ENCODE measurements at places on chromosomes 7 and 10.

DNA sequence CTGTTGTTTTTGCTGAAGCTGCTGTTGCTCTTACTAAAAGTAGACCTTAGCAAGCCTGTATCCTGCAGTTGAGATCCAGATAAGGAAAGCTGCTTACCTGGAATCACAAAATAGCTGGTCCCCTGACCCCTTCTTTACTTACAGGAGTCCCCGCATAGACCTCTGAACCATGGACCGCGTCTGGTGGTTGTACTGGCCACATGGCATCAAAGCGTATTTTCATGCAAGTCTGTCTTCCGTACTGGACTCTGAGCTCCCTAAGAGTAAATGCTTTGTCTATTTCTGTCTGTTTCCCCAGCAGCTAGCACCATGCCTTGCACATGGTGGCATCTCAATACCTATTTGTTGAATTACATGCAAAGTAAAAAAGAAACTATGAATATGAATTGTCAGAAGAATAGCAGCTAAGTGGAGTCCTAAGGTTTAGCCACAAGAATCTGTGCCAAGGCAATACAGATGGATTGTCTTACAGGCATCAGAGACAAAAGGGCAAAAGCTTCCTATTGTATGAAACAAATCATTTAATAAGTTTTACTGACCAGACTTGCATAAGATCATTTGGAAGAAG lies 159.2 kb downstream of the PAXIP1 start:
- DNase-seq: no peak

- DNase-seq: no peak
These were observed 8.8 kb downstream of the PDAP1 start for GRCh38 chr7:99399597-99399996.

DNA sequence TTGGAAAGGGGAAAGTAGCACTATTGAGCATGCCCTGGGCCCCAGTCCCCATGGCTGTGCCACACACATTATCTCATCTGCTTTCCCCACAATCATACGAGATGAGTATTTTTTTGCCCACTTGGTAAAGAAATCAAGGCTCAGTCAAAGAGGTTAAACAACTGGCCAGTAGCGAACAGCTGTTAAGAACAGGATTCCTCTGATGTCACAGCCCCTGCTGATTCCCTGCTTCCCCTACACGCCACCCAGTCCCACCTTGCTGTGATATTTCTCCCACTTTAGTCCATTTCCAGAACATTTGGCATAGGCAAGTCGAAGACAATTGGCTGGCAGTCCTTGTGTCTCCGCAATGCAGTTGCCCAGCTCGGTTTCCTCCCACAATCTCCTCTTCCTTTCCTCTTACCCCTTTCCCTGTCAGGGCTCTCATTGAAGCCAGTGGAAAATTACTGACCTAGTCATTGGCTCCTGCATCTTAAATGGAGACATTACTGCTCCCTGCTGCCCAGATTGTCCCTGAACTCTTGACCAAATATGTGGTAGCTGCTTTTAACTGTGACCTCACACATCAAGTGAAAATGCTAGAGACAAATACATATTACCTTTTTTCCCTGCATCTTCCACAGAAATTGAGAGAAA lies 56.5 kb upstream of the EEPD1 start:
- no peak for DNase-seq

DNA sequence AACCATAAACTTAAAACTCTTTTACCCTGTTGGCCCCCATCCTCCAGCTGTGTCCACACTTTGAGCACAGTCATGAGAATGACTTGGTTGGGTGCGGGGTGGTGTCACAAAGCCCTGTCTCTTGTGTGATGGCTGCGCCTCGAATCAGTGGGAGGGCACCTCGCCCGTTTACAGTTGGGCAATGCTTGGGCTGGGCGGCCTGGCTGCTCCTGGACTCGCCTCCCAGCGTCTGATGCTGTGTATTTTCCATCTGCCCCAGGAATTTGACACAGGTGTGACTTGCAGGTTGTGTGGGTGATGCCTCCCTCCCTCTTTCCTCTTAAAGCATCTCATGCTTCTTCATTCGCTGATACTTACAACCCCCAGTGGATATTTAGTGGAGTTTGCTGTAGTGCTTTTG lies 33.7 kb downstream of the CHST12 start:
- no peak for DNase-seq

- no peak for DNase-seq
These were observed 7.2 kb upstream of the CHCHD1 start for GRCh38 chr10:73774637-73775036.

- DNase-seq: no peak
These were observed 60.4 kb downstream of the INSYN2A start for GRCh38 chr10:127135844-127136577.

DNA sequence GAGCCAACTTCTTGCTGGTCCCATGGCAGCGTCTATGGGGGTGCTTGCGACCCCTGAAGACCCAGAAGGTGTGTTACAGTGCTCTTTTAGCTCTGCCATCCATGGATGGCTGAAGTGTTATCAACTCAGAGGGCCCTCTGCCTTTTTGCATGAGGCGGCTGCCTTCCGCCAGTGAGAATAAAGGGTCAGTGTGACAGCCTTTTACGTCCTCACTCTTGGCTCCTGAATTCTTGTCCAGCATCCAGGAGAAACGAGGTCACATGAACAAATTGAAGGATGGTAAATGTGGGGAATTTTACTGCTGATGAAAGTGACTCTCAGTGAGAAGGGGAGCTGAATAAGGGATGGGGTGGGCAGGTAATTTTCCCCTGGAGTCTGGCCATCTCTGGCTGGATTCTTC lies 24.1 kb downstream of the SSMEM1 start:
- DNase-seq: no peak

DNA sequence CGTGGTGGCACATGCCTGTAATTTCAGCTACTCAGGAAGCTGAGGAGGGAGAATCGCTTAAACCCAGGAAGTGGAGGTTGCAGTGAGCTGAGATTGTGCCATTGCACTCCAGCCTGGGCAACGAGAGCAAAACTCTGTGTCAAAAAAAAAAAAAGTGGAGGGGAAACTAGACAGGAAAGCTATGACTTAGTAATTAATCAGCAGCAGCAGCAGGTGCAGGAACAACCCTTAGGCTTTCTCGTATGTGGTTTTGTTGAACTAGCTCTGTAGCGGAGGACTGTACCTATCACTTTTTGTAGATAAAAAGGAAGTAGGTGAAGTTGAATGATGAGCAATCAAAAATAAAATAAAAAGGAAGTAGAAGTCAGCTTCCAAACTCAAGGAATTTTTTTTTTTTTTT lies 76.9 kb upstream of the KMT2C start:
- no peak for DNase-seq

Measured in SK-N-SH (cell line).